ENCODE measurements at places on chromosomes 7 and 10. TPM values are rescaled to one million over a fixed set of nuclear protein-coding genes. Genes with fewer than 3 reads are reported as not detected.

- no peaks in the 10 kb centered on the region for H3K27me3 ChIP-seq
- no peak for DNase-seq
- no peak overlapping the region for H3K27ac ChIP-seq
Observed at GRCh38 chr7:40848541-40849221, 713.9 kb downstream of the SUGCT start.

GRCh38 chr10:62732841-62733653 is 71.5 kb upstream of the ADO start:
- DNase-seq, result no peak
- no peaks in the 10 kb centered on the region for H3K36me3 ChIP-seq
- no peaks in the 10 kb centered on the region for H3K4me1 ChIP-seq
- H3K27me3 ChIP-seq, result no peaks in the 10 kb centered on the region

DNA sequence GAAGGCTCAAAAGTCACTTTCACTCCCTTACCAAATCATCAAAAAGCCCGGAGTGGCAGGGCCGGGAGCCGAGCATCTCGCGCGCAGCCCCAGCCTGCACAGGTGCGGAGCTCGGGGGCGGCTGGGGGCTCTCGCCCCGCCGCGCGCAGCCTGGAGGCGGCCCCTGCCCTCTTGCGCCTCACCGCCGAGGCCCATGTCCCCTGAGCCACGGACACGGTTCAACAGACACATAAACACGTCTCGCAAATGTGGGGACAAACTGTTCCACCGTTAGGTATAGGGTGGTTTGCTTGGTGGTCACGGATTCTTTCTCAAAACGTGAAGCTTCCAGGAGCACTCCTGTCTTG is 700 bp downstream of the GSAP start:
- no peaks in the 10 kb centered on the region for H3K27me3 ChIP-seq
- H3K4me1 ChIP-seq, result peaks cover 7% of the 10 kb centered on the region
- peak overlapping the region; percentile 92 for H3K4me3 ChIP-seq
- DNase-seq, result no peak
- H3K27ac ChIP-seq, result peak overlapping the region; percentile 88
- no peaks in the 10 kb centered on the region for H3K36me3 ChIP-seq

DNA sequence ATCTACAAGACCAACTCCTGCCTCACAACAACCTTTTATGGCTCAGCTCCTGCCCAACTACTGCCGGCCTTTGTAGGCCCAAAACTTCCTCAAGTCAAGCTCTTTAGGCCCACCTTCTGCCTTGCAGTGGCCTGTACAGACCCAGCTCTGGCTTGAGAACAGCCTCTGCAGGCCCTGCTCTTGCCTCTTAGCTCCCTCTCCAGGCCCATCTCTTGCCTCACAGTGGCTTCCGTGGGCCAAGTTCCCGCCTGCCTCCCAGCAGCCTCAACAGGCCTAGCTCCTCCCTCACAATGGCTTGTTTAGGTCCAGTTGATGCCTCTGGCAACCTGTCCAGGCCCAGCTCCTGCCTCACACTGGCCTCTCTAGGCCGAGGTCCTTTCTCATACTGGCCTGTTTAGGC is 32.4 kb upstream of the VKORC1L1 start:
- H3K27me3 ChIP-seq, result no peaks in the 10 kb centered on the region
- no peak overlapping the region for H3K4me3 ChIP-seq
- no peak overlapping the region for H3K27ac ChIP-seq
- DNase-seq, result peak; percentile 16

- H3K4me1 ChIP-seq, result peaks cover 48% of the 10 kb centered on the region
- H3K4me3 ChIP-seq, result peak overlapping the region; percentile 91
- peaks cover 2% of the 10 kb centered on the region for H3K36me3 ChIP-seq
- peak overlapping the region; percentile 98 for H3K27ac ChIP-seq
- peak; percentile 27 for DNase-seq
Observed at GRCh38 chr7:44489955-44490350, 505 bp downstream of the NUDCD3 start.

- H3K36me3 ChIP-seq, result no peaks in the 10 kb centered on the region
- no peak overlapping the region for H3K27ac ChIP-seq
- no peaks in the 10 kb centered on the region for H3K4me1 ChIP-seq
Observed at GRCh38 chr10:60644436-60645130, 133.7 kb upstream of the CDK1 start.

Gene MCU
- total RNA-seq, result 10.6 TPM

Gene LBX1
- not detected for total RNA-seq

Gene ZNF487
- 3.8 TPM for total RNA-seq

Gene CPED1
- 43.3 TPM for total RNA-seq

Gene OPN4
- total RNA-seq, result not detected

Gene PLEKHS1
- total RNA-seq, result not detected

Gene ASZ1
- total RNA-seq, result not detected
